RWPE2 (cell line): ENCODE measurements at places on chromosomes 5 and 9.

DNA sequence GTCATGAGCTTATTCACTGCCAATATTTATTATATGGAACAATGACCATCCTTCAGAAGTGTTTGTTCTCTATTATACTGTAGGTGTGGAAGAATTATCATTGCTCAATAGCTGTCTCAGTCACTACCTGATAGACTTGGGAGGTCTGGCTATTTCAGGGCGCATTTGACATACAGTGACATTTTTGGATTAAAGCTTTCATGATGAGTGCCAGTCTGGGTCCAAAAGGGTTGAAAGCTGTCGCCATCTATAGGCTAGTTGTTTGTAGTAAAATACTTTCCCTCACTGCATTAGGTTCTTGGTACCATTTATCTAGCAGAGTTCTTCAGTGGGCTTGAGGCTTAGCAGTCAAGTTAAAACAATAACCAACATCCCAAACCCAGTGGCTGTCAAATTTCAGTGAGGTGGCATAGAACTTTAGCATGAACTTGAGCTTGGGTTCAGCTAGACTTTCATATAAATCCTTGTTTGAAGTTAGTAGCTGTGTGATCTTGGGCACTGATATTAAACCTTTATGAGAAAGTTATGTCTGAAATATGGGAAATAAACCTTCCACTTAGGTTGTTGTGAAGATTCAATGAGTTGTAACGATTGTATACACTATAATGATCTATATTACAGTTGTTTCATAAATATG lies 110.5 kb upstream of the CDKN2B start:
- no peak for DNase-seq

DNA sequence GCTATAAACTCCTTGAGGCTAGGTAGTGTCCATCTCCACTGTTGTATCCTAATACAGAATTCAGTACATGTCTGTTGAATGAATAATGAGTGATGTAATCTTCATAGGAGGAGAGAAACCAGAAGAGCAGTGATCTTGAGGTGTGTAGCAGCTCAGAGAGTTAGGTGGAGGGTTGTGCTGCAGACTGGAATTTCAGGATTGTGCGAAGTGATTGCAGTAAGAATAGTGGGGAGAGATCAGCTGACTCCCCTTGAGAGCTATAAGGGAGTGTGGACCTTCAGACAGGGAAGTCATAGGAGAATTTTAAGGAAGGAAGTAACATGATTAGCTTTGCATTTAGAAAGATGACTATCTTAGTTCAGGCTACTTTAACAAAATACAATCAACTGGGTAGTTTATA lies 4.4 kb downstream of the SNX24 start:
- DNase-seq = no peak

- peak; percentile 66 for DNase-seq
These were observed 1.3 kb upstream of the NIPBL start for GRCh38 chr5:36875051-36875789.

- peak; percentile 58 for DNase-seq
These were observed 84.1 kb upstream of the DMRT1 start for GRCh38 chr9:757246-757881.

GRCh38 chr5:64792469-64792868 lies 23.7 kb downstream of the CWC27 start:
- DNase-seq = no peak

- no peak for DNase-seq
These were observed 69.1 kb downstream of the ADAMTS2 start for GRCh38 chr5:179275941-179276837.

GRCh38 chr9:121921444-121921843 lies 171.7 kb downstream of the TTLL11 start:
- DNase-seq = no peak

GRCh38 chr9:69279084-69279731 lies 45.8 kb upstream of the ENTREP1 start:
- no peak for DNase-seq

- no peak for DNase-seq
These were observed 150.8 kb upstream of the ADCY2 start for GRCh38 chr5:7245121-7245651.

DNA sequence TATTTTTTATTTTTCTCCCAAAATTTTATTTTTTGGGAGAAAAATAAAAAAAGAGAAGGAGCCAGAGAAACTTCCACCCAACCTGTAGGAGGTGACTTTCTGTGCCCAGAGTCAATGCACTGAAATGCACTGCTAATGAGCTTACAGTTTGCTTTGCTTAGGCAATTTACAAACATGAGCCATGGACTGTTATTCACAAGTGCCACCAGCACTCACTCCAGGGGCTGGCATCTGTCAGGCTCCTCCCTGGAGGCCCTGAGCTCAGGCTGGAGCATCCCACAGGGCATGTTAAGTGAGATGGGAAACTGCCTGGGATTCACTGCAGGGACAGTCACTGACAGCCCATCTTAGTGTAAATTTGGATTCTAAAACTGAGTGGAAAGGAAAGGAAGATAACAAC lies 74.9 kb downstream of the FANCC start:
- DNase-seq = no peak
